Foreskin keratinocyte (primary cell): ENCODE measurements at places on chromosomes 1 and 21.

DNA sequence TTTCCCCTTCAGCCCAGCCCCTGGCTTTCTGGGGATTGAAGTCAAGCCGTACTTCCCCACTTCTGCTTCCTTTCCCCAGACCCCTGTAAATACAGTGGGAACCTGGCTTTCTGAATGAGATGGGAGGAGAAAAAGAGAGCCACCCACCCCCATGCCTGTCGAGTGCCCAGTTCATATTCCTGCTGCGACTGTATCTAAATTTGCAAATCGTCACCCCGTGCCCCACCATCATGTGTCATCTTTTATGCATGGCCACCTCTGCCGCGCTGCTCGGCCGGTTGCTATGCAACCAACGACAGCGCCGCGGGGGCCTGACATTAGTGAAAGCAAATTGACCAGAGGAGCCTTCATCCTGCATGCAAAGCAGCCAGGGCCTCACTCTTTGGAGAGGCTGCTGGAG is 143.0 kb downstream of the ELAVL4 start:
- no peak for DNase-seq

DNA sequence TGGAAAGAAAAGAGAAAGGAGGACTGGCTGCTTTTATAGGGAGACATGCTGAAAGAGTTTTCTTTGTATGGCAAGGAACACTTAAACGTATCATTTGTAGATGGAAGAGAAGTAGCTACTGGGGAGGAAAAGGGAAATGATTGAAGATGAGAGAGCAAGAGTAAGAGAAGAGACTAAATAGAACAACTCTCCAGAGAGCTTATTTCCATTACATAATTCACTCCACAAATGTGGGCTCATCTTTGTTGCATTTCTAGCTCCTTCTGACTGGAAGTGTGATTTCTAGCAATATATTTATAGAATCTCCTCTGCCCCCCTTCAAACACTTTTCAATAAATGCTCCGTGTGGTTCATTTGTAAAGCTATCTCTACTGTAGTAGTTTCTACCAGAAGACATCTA is 71.0 kb downstream of the ST6GALNAC5 start:
- DNase-seq: no peak

DNA sequence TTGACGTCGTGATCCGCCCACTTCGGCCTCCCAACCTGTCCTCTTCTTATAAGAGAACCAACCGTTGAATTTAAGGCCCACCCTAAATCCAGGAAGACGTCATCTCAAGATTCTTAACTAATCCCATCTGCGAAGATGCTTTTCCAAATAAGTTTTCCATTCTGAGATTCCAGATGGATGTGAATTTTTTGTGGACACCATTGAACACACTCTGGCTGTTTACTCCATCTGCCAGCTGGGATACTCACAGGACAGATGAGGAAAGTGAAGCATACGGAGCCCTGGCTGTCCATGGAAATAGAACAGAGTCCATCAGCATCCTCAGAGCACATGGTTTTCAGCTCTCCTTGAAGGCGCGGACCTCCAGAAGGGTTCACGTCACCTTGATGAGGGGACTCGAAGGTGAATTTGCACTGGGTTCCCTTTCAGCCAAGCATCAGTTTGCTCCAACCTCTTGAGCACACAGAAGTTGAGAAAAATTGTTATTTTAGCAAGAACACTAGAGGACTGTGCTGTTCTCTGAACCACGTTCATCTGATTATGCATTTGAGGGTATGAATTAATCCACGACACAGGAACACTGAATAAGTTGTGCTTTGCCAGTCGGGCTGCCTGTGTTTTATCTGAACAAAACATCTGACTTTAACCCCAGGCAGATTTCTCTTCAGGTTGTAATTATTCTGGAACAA is 68.6 kb downstream of the KAZN start:
- DNase-seq: no peak

- DNase-seq: no peak
These were observed 52.4 kb downstream of the AK4 start for GRCh38 chr1:65200411-65200810.

DNA sequence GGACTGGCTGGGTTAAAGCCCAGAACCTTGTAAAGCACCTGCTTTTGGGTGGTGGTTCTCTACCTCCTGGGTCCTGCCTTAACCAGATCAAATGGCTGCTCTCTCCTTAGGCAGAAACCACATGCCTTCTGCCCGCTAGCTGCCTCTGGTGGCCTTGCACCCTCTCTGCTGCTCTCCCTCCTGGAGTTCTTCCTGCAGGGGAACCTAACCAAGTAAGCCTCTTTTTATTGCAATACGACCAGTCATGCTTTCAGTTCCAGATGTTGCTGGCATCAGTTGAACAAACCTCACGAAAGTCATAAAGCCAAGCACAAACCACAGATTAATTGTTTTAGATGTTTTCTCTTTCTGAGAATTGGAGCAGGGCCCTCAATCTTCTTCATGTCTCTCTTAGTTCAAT is 118.9 kb downstream of the GDAP2 start:
- DNase-seq: no peak

DNA sequence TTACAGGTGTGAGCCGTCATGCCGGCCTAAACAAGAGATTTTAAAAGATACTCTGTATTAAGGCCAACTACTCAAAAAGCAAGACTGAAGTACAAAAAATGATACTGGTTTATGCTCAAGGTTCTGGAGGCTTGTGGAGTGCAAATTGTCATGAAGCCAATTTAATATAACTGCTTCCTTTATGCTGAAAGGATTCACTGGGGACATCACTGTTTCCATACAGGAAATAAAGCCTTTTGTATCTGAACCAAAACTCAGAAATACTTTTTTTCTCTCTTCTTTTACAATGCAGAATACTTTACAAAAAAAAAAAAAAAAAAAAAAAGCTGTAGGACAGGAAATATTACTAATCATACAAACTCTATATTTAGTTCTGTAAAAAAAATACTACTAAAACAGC is 55.5 kb upstream of the CNN3 start:
- no peak for DNase-seq

GRCh38 chr1:94093996-94094395 is 27.0 kb downstream of the ABCA4 start:
- no peak for DNase-seq

DNA sequence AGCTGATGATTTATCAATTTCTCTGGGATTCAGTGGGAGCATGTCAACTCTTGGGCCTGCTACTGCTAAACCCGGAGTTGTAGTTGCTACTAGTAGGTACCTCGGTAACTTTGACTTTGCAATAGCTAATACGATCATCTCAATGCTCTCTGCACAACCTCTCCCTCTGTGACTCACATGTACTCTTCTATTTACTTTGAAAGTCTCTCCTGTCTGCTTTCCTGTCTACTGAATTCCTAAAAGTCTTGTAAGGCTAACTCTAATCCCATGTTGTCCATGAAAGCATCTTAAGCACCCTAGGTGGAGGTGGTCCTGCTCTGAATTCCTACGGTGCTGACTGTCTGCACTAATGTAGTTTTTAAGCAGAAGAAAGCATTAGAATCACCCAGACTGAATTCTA is 29.3 kb downstream of the SLC9C2 start:
- DNase-seq: no peak

GRCh38 chr1:7930645-7931445 is 9.8 kb downstream of the TNFRSF9 start:
- no peak for DNase-seq

GRCh38 chr1:200708769-200709168 is 29.9 kb upstream of the CAMSAP2 start:
- DNase-seq: peak; percentile 66

DNA sequence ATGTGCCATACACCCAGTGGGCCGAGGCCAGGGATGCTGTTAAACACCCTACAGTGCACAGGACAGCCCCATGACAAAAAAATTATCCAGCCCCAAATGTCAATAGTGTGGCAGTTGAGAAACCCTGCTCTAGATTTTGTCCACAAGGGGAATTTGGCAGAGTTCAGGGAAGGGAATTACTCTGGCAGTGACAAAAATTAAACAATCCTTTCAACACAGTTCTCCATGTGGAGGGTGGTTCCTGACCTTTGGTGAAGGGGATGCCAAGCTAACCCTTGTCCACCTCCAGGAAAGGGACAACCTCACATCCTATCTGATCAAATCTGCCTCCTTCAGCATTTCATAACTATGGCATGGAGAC is 28.4 kb upstream of the CD84 start:
- no peak for DNase-seq

DNA sequence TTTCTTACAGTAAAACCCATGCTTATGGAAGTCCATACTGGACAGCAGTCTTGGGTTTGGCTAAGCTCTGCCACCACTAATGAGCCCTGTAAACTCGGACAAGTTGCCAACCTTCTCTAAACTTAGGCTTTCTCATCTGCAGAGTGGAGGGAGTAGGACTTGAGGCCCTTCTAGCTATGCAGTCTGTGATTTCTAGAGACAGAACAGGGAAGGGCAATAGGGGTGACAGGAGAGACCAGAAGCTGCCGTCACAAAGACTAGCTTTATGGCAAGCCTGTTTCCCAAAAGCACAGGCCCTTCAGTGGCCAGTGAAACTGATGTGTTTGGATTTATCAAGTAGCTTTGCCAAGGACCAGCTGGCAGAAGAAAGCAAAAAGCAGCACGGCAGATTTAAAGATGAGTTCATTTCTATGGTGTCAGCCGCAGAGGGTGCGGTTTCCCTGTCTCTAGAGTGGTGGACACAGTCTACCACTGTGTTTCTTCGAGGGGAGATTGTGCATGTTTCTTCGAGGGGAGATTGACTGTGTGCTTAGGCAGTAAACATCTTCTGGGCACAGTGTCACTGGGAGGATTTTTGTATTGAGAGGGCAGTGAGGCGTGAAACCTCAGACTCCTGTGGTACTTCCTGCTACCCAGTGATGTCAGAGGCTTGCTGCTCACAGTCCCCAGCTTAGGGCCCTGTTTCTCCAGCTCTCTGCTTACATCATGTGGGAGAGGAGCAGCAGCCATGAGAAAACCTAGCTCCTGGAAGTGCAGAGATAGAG is 119.0 kb downstream of the ROR1 start:
- DNase-seq: no peak

- no peak for DNase-seq
These were observed 880 bp upstream of the MTF2 start for GRCh38 chr1:93078203-93078602.

GRCh38 chr1:246891105-246891504 is 40.6 kb downstream of the AHCTF1 start:
- no peak for DNase-seq
